ENCODE measurements at places on chromosomes 2 and 18.
A peak's percentile ranks its signal among the peaks of the same experiment; 100 is the strongest.

DNA sequence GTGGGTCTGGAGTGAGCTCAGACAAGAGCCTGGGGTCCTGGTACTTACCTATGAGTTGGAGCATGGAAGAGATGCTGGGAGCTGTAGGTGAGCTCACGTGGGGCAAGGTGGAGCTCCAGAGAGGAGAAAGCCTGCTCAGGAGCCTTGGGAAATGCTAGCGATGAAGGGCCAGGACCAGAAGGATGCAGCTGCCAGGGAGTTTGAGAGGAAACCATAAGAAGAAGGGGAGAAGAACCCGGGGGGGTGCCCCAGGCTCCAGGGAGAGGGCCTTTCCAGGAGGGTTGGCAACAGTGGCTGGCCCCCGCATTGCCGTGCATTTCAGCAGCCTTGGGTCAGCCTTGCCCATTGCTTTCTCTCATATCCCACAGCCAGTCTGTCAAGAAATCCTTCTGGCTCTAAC is 268.7 kb downstream of the GLI2 start:
- no peak for DNase-seq

- no peak for DNase-seq
Measured at GRCh38 chr18:47871288-47871687, 59.2 kb downstream of the SMAD2 start.

- DNase-seq, result no peak
Measured at GRCh38 chr18:5510135-5510846, 33.5 kb downstream of the EPB41L3 start.

DNA sequence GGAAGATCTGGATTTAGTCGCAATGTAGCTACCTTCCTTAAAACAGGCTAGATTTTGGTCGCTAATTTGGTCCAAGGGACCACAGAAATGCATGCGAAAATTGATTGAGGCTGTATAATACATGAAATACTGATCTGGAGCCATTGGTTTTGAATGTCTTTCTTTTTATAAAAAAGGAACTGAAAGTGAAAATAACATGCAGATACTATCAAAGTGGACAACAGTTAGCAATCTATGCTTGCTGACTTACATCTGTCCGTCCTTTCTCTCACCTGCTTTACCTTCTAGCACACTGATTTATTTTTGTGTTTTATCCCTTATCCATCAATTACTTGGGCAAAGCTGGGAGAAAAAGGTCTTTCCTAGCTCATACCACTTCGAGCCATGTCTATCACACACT is 1459.8 kb upstream of the ACVR2A start:
- DNase-seq, result no peak

DNA sequence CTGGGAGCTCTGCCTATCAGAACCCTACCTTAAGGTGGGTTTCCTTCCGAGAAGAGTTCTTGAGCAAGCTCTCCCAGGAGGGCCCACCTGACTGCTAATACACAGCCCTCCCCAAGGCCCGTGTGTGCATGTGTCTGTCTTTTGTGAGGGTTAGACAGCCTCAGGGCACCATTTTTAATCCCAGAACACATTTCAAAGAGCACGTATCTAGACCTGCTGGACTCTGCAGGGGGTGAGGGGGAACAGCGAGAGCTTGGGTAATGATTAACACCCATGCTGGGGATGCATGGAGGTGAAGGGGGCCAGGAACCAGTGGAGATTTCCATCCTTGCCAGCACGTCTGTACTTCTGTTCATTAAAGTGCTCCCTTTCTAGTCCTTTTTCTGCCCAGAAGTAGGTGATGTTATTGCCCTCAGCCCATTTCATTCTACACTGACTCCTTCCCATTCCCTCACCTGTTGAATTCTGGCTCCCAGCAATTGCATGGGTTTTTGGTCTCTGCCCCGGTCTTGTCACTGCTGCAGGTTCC is 6.5 kb downstream of the TMEM37 start:
- peak; percentile 63 for DNase-seq

GRCh38 chr2:29921560-29921915 is at the start of gene ALK:
TSS of gene ALK (minus strand) at chr2:29921586. CDS start at chr2:29920659, 927 bp downstream.
- DNase-seq, result peak; percentile 57

- DNase-seq, result peak; percentile 73
Measured at GRCh38 chr2:130836501-130837174, at the start of gene ARHGEF4. TSS of gene ARHGEF4 (plus strand) at chr2:130836914. CDS start at chr2:130836954, 40 bp downstream.

- no peak for DNase-seq
Measured at GRCh38 chr2:206105038-206105437, 19.1 kb upstream of the INO80D start.

- DNase-seq, result no peak
Measured at GRCh38 chr2:54000524-54000923, 29.7 kb upstream of the PSME4 start.

- DNase-seq, result no peak
Measured at GRCh38 chr2:107607054-107607453, 219.6 kb upstream of the RGPD4 start.

- peak; percentile 15 for DNase-seq
Measured at GRCh38 chr2:113977060-113977659, 87.3 kb downstream of the ACTR3 start.

DNA sequence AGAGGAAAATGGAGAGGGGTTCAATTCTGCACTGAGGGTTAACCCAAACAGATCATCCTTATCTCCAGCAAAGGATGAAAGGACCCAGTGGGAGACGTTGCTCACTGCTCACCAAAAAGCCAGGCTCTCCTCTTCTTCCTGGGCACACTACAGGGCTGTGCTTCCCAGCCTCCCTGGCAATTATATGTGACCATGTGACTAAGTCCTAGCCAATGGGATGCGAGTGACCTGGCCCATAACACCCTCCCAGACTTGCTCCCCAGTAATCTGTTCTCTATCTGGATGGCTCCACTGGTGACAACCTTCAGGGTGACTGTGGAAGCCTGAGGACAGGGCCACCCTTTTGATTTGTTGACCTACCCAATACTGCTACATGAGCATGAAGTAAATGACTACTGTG is 10.9 kb upstream of the PRKCE start:
- DNase-seq, result no peak

DNA sequence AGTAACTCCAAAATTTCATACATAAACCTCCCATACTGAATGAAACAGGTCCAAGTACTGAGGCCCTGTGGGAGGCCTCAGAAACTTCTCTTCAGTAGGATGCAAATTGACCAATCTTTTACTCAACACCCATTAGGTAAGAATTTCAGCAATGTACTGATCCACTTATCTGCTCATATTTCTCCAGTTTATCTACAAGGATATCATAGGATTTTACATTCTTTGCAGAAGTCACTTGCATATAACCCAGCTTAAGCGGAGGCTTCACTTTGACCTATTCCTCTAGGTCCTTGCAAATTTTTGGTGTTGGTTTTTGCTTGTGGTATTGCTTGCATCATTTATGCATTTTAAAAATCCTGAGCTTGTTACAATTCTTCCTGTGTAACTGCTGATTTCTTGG is 28.8 kb upstream of the SLC3A1 start:
- DNase-seq, result no peak

GRCh38 chr2:72911256-72911655 is 6.1 kb upstream of the EMX1 start:
- no peak for DNase-seq

DNA sequence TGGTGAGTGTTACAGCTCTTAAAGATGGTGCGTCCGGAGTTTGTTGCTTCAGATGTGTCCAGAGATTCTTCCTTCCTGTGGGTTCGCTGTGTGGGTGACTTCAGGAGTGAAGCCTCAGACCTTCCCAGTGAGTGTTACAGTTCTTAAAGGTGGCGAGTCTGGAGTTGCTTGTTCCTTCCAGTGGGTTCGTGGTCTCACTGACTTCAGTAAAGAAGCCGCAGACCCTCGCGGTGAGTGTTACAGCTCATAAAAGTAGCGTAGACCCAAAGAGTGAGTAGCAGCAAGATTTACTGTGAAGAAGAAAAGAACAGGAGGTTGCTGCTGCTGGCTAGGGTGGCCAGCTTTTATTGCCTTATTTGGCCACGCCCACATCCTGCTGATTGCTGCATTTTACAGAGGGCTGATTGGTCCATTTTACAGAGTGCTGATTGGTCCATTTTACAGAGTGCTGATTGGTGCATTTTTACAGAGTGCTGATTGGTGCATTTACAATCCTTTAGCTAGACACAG is 34.0 kb upstream of the SPTBN1 start:
- DNase-seq, result no peak
